ENCODE measurements at places on chromosomes 13 and 19.

DNA sequence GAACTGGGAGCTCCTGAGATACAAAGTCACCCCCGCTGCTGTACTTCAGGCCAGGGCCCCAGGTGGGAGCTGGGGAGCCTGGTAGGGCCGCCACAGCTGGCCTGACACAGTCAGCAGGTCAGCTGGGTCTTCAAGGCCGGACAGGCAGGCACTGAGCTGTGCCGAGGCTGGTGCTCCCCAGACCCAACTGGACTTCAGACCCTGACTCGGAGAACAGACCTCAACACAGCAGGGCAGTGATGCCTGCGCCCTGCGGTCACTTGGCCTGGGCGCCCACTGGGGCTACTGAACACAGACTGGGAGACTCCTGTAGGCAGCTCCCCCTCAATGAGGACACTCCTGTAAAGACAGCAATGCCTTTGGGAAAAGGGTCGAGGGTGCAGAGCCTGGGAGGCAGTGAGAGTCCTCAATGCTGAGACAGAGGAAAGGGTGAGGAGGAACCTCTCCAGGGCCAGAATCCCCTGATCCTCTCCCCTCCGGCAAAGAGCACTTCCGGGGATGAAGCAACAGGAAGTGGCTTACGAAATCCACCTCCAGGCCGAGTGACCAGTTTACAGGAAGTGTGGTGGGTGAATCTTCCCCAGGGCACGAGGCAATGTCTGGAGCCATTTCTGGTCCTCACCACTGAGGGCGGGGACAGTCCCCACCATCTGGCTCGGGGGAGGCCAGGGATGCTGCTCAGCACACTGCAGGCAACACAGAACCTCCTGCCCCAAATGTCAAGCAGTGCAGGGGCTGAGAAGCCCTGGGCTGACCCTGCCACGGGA is 40.8 kb upstream of the ISYNA1 start:
- no peak for DNase-seq

DNA sequence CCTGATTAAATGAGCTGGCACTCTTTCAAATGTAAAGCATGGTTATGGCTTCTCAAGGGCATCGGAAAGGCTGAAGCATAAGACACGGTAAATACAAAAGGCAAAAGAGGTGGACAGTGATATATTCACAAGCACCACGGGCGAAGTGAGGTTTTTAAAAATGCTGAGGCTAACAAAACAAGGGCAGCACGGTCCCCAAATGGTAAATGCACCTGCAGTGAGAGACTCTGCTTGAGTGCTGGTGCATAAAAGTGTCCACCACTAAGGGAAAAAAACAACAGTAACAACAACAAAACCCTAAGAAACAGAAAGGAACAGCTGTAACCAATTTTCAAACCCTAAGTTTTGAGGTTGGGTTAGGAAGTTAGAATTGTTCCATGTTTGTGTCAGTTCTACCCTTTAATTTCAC is 234.9 kb downstream of the PCDH9 start:
- DNase-seq, result no peak

- no peak for DNase-seq
Measured at GRCh38 chr19:15671891-15672579, 852 bp upstream of the CYP4F12 start.

- DNase-seq, result no peak
Measured at GRCh38 chr13:106688940-106689339, 121.0 kb upstream of the ARGLU1 start.

- no peak for DNase-seq
Measured at GRCh38 chr13:37561031-37561430, 37.5 kb downstream of the POSTN start.

GRCh38 chr19:13981467-13981866 is 24.7 kb downstream of the RFX1 start:
- no peak for DNase-seq

- no peak for DNase-seq
Measured at GRCh38 chr13:103451656-103452055, 385.4 kb upstream of the SLC10A2 start.

DNA sequence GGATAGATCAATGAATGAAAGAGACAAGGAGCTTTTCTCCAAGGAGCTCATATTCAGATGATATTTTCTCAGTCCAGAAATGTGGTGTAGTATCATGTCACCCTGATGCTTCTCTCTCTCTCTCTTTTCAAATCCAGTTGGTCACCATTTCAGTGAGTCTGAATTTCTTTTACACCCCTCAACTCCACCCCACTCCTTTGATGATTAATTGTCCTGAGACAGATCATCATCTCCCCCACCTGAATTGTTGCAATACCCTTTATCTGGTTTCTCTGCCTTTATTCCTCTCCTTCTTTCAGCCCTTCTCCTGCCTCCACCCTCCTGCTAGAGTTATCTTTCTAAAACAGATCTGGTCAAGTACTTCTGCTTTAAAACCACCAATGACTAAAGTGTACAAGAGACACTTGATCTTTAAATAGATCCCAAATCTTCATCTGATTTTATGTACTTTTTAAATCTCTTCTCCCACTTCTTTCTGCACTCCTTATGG is 299.8 kb downstream of the KLF5 start:
- no peak for DNase-seq

GRCh38 chr13:98517576-98518310 is 59.2 kb downstream of the STK24 start:
- no peak for DNase-seq

DNA sequence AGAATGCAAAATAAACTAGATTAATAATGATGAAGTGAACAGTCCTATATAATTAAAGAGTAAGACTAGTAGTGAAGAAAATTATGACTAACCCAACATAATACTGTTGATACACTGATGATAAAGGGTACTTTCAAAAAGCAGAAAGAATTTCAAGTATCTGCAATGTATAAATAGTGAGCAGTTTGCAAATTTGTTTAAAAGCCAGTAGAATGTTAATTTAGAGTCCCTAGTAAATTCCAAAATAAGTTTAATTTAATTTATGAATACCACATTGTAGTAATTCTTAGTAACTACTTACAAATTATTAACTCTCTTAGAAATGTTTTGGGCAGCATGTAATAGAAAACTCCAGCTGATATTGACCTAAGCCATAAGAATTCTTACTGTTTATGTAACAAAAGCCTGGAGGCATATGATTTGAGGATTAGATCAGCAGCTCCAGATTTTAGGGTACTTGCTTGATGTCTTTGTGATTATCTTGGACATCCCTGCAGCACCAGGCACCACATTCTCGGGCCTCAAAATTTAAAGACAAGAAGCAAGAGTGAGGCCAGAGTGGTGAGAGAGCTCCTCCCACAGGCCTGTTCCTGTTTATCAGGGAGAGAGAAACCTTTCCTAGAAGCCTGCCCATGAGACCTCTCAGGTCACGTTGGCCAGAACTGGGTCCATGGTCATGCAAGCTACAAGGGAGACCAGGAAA is 67.6 kb upstream of the TDRD3 start:
- peak; percentile 77 for DNase-seq

- DNase-seq, result no peak
Measured at GRCh38 chr13:72246396-72246795, 379.4 kb upstream of the DACH1 start.

GRCh38 chr13:30639671-30640070 is 22.0 kb downstream of the USPL1 start:
- no peak for DNase-seq

DNA sequence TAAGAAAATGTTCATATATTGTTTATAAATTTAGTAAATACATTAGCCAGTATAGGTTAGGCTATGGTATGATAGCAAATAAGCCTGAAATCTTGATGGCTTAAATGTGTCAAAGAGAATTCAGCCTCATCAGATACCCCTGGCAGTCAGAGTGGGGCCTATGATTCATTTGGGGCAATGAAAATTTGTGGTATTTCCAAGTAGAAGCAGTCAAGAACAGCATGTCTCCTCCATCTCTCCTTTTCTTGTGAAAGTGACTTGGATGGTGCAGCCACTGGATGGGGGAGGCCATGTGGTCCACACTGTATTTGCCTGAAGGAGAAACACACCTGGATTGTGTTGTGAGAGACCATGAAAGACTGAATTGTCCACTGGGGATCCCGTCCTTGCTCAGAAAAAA is 82.7 kb downstream of the DLEU7 start:
- no peak for DNase-seq

GRCh38 chr19:30062907-30063649 is 121.0 kb downstream of the URI1 start:
- no peak for DNase-seq

DNA sequence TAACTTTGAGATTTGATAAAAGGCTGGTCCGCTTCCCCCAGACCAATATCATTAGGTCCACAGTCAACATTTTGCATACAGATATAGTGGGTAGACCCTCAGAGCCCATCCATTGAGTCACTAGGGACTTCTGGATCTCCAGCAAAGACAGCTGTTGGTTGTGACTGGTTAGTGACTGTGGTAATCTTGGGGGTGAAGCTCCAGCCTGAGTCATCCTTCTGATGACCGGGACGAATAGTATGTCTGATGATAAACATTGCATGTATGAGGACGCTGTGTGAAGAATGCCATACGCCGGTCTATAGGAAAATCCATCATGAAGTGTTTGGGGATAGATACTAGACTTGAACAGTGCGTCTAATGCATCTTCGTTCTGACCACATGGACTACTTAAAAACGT is 307.0 kb downstream of the UQCRFS1 start:
- no peak for DNase-seq

DNA sequence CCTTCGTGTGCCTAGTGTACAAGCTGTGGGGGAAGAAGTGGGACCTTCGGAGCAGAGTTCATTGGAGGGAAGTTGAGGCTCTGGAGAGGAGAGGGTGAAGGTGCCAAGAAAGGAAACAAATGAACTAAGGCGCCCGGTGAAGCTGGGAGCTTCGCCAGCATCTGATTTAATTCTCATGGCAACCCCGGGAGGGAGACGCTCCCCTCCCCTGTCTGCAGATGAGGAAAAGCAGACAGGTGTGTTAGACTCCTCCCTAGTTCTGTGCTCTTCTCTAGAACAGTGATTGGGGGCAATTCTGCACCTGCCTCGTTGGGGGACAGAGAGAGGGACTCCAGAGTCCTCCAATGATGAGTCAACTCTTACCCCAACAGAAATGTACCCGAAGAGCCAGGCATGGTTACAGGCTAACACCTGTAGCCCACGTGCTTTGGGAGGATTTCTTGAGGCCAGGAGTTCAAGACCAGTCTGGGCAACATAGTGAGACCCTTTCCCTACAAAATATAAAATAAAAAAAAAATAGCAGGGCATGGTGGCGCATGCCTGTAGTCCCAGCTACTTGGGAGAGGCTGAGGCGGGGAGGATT is 4.2 kb downstream of the SSC5D start:
- no peak for DNase-seq

Measured in neural progenitor cell (in vitro differentiated cells).